NCI-H2171 treated with DMSO at 0.1 percent for 48 hours (cell line): ENCODE measurements at places on chromosomes 3 and 15.

DNA sequence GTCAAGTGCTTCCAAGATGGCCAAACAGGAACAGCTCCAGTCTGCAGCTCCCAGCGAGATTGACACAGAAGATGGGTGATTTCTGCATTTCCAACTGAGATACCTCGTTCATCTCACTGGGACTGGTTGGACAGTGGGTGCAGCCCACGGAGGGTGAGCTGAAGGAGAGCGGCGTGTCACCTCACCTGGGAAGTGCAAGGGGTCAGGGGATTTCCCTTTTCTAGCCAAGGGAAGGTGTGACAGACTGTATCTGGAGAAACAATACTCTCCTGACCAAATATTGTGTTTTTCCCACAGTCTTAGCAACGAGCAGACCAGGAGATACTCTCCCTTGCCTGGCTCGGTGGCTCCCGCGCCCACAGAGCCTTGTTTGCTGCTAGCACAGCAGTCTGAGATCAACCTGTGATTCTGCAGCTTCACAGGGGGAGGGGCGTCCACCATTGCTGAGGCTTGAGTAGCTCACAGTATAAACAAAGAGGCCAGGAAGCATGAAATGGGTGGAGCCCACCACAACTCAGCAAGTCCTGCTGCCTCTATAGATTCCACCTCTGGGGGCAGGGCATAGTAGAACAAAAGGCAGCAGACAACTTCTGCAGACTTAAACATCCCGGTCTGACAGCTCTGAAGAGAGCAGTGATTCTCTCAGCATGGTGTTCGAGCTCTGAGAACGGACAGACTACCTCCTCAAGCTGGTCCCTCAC lies 293.5 kb upstream of the SUCLG2 start:
- DNase-seq, result no peak

GRCh38 chr3:142355692-142356091 lies 92.1 kb downstream of the XRN1 start:
- no peak for DNase-seq

- peak; percentile 87 for DNase-seq
These were observed 55.2 kb upstream of the CHRNA7 start for GRCh38 chr15:31974855-31975829.

- DNase-seq, result no peak
These were observed 120.2 kb downstream of the TFDP2 start for GRCh38 chr3:142029052-142029642.

DNA sequence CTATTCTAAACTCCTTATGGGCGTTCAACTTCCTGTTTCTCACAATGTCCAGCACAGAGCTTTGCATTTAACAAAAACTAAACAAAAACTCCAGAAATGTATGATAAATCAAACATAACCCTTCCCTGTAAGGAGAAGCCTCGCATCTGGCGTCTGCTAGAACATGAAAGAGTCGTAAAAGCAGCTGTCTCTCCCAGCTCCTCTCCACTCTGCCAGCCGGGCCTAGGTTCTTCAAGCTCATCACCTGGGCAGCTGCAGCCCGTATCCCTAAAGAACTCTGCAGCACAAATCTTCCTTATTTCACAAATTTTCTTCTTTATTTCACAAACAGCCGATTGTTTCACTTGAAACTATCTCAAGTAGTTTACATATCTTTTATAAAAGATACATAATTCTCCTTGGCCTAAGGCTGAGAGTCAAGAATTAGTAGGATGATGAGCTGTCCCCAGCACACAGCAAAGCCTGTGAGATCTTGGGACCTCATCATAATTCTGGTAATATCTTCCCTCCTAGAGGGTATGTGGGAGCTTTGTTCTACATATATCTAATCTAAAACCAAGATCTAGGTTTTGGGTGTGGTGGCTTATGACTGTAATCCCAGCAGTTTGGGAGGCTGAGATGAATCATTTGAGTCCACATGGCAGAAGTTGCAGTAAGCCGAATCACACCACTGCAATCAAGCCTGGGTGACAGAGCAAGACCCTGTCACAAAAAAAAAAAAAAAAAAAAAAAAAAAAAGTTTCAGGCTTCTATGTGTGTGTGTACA lies 35.3 kb downstream of the ANXA2 start:
- peak; percentile 30 for DNase-seq

DNA sequence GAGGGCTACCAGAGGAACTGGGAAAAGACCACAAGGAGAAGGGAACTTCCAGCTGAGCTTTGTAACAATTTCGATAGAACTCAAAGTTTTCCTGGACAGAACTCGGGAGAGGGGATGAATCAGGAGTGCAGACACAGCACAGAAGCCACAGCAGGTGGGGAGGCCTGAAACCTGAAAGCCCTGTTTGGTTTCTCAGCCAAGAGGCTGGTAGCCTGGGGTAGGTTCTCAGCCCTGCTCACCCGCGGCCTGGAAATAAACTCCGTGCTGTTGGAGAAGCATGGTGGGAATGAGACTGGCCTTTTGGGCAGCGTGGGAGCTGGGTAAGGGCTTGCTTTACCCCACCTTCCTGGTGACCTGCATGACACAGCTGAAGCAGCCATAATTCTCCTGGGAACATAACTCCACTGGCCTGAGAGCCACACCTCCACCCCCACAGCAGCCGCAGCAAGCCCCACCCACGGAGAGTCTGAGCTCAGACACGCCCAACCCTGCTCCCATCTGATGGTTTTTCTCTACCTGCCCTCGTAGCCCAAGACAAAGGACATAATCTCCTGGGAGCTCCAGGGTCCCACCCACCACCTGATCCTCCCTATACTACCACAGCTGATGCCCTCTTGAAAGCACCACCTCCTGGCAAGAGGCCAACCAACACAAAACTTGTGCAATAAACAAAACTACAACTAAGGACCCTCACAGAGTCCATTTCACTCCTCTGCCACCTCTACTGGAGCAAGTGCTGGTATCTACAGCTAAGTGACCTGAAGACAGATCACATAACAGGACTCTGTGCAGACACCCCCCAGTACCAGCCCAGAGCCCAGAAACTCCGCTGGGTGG lies 52.5 kb upstream of the CHRM5 start:
- DNase-seq, result peak; percentile 94

DNA sequence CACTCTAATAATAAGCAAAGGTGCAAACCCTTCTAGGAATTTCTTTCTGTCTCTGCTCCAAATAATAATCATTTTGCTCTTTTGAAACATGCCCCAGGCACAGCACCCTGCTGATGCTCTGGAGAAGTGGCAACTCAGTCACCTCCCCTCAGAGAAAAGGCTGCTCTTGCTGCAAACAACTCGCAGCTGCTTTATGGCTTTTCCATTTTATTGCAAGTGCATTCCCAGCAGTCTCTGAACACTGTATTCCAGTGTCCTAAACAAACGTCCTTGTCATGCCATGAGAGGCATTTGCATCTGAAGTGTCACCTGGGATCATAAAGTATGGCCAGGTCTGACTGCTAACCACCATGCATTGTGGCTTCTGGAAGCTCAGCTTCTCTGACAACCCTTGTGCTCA lies 358.1 kb upstream of the TRIM42 start:
- no peak for DNase-seq

GRCh38 chr3:101758224-101758623 lies 20.8 kb upstream of the NXPE3 start:
- DNase-seq, result no peak

DNA sequence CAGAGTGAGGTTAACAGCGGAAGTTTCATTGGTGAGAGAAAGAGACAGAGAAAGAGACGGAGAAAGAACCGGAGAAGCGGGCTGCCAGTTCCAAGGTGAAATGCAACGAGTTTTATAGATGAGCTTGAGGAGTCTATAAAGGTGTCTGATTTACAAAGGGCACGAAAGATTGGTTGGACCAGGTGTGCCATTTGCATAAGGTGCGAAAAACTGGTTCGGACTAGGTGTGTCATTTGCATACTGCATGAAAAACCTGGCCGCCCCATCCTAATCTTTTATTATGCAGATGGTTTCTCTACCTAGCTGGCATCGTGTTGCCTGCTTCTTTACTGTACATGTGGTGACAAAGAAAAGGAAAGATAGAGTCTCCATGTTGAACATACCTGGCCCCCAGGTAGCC lies 253.8 kb upstream of the IGF1R start:
- no peak for DNase-seq

DNA sequence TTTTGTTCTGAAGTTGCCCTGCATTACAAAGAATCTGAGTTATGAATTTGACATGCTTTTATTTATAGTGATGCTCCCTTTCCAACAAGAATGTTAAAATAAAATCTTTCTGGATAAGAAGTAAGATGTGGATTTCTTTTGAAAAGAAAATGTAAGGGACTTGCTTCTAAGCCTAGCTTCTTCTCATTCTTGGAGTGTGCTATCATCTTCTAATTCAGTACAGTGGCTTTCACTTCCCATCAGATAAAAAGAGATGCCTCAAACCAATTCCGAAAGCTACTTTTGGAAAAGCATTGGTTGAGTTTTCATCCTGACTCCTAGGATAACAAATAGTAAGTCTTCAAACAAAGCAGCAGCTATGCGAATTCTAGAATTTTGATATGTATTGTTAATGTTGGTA lies 197.0 kb upstream of the ZPLD1 start:
- DNase-seq, result no peak

DNA sequence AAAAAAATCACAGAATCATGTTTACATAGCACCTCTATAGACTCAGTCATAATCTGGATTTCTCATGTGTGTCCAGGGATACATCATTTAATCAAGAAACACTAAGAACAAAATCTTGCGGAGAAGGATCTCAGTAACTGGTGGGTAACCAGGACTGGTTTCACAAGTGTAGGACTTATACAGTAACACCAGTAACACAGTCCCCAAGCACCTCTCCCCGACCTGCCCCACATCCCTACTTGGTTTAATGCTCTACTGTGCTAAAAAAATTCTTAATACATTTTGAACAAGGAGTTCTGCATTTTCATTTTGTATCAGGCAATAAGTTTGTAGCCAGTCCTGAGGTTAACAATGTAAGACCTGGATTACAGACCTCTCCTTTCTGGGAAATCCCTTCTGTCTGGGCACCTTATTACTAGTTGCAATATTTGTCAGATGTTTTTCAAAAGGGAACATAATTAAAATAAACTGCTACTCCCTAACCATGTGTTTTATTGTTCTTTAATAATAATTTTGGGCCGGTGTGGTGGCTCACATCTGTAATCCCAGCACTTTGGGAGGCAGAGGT lies 57.6 kb upstream of the BBX start:
- DNase-seq, result no peak

DNA sequence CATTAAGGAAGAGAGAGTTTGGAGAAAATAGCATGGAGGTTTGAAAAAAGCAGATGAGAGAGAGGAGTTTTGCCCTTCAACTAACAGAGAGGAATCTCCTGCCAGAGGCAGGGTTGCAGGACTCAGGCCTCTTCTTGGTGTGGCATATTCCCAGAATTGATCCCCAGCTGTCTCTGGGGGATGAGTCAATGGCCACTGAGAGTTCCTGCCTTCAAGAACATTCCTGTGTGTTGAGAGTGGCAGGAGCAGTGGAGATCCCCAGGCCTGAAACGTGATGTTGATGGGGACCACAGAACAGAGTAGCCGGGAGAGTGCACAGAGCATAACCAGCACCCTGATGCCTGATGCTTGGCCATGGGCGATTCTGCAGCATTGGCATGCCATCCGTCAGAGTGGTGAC lies 348.4 kb upstream of the THBS1 start:
- no peak for DNase-seq

GRCh38 chr15:60110909-60111308 lies 106.8 kb downstream of the FOXB1 start:
- DNase-seq, result no peak

DNA sequence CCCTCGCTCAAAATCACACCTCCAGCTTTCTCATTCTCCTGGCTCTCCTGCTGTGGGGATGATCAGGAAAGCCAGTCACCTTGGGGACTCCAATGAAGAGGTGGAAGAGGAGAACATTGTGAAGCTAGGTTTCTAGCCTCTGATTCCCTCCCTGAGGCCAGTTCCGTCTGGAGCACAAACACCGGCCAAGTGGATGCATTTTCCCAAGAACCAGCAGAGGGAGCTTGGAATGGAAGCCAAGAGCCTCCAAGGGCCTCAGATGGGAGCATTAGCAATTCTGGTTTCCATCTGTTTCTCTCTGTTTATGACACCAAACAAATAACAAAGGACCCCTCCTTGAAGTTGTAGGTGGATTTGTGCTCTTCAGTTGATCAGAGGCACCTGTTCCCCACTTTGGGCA lies 40.6 kb upstream of the NMNAT3 start:
- peak; percentile 97 for DNase-seq

- DNase-seq, result no peak
These were observed 28.9 kb upstream of the OCA2 start for GRCh38 chr15:28128031-28128430.

DNA sequence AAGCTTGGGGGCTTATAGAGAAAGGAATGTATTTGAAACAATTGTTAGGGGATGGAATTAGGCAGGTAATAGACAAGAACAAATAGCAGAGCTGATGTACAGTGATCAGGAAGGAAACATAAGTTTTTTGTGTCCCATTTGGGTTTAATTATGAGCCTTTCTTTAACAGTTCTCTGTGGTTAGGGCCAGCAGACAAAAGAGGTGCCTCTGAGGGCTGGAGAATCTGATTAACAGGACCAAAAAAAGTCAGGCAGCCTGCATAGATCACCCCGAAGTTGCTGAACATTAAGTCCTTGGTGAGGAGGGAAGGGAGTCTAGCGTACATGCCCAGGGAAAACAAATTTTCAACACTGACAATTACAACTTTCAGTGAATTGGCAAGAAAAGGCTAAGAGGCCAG lies 88.6 kb upstream of the SPRED1 start:
- DNase-seq, result no peak

GRCh38 chr3:186882150-186882524 lies 39.6 kb downstream of the ADIPOQ start:
- no peak for DNase-seq

- DNase-seq, result no peak
These were observed 9.4 kb upstream of the PCSK6 start for GRCh38 chr15:101498717-101499480.

DNA sequence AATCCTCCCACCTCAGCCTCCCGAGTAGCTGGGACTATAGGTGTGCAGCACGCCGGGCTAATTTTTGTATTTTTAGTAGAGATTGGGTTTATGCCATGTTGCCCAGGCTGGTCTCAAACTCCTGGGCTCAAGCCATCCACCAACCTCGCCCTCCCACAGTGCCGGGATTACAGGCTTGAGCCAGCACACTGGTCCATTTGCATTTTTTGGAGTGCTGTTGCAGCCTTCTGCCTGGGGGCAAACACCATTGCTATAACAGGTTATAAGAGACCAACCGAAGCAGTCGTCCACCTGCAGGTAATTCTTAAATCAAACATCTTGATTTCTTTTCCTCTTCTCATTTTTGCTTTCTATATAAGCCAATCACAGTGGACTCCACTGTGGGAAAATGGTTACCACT lies 27.7 kb downstream of the ACKR4 start:
- DNase-seq, result no peak

- no peak for DNase-seq
These were observed 8.7 kb downstream of the RAB7A start for GRCh38 chr3:128734523-128735189.
